ENCODE measurements at places on chromosomes 2 and 18.

DNA sequence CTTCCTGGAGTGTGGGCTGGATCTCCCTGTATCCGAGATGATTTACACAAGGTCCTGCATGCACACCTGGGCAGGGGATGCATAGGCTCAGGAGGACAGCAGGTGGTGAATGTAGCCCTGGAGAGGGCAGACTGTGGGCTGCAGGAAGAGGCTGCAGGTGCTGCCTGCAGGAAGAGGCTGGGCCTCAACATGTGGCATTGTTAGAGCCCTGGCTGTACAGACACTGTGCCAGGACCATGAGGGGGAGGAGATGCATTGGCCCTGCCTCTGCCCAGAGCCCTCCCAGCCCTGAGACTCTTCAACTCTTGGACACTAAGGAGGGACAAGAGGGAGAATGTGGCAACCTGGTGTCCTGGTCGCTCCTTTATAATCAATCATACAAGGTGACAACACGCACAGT, 392.8 kb downstream of the TNS1 start:
- DNase-seq = no peak

GRCh38 chr2:59177748-59178147, 936.6 kb upstream of the FANCL start:
- no peak for DNase-seq

GRCh38 chr2:146873646-146874259, 971.1 kb upstream of the ACVR2A start:
- no peak for DNase-seq

GRCh38 chr18:75531212-75531850, 103.8 kb upstream of the SMIM21 start:
- no peak for DNase-seq

DNA sequence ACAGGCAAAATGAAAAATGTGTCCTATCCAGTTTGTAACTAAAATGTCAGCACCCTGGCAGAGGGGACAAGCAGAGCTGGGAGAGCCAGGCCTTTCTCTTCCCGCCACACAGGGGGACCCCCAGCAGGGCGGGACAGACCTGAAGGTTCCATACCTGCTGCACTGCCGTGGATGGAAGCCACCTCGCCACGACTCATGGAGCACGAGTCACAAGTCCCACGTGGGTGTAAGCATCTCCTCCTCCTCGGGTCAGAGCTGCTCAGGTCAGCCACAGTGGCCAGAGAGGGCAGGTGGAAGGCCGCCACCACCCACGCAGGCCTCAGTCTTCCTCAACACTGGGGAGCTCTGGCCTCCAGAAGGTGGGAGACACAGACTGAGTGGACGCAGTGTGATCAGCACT, 21.0 kb downstream of the C1QL2 start:
- DNase-seq = no peak

DNA sequence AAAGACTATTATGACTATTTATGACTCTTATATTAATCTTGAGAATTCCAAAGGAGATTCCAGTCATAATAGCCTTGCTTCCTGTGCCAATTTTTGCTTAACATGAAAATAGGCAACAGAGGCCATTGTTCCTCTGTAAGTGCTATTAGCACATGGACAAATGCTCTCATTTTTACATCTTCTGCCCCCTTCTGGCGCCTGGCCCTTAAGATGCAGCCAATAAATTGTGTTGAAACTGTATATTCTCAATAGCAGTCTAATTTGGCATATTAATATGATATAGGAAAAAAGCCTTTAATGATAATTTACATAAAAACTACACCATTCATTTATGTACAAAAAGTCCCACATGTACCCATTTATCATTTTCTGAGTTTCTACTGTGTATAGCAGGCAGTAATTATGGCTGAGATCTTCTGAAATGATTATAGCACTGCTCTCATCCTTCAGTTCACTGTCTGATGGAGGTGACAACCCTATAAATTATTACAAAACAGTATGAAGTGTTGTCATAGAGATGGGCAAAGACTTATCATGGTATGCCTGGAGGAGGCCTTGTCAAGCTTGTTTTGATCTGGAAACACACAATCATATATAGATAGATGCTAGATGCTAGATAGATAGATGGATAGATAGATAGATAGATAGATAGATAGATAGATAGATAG, 613.3 kb downstream of the TSN start:
- DNase-seq = no peak

GRCh38 chr2:20172273-20173055, 52.5 kb downstream of the SDC1 start:
- DNase-seq = no peak

DNA sequence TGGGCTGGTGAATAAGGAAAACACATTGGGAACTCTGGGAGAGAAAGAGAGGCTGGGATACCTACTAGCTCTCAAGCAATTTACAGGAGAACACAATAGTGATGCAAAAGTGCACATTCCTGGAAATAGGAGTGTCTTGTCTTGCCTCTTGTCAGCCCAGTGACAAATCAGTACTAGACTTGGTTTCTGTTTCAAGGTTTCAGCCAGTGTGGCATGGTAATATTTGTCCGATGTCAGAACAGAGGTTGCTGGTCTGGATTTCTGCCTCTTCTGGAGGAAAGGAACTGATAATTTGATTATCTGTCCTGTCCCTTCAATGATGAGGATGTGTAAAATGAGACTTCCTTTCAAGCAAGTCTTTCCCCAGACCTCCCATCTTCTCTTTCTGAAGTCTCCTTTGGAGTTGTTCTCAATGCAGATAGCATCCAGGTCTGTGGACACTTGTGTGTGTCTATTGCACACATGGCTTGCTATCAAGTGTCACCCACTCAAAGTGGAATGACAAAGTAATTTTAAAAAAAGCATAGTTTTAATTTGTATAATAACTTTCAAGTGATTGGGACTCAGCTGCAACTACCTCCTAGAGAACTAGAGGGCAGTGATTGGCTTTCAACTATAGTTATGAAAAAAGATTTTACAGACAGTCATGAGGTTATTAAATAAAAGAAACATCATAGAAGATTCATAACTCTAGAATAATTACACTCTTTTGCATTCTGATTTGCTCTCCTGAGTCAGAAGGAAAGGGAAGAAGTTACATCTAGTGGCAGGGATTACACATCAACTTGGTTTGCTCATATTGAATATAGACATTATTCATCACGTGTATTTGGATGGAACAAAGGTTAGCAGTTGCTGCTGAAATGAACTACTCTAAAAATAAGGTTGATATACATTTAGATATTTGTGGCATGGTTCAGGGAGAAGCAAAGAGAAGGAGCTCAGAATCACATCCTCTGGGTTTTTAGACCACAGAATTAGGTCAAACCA, 4.5 kb downstream of the GPR39 start:
- DNase-seq = no peak

DNA sequence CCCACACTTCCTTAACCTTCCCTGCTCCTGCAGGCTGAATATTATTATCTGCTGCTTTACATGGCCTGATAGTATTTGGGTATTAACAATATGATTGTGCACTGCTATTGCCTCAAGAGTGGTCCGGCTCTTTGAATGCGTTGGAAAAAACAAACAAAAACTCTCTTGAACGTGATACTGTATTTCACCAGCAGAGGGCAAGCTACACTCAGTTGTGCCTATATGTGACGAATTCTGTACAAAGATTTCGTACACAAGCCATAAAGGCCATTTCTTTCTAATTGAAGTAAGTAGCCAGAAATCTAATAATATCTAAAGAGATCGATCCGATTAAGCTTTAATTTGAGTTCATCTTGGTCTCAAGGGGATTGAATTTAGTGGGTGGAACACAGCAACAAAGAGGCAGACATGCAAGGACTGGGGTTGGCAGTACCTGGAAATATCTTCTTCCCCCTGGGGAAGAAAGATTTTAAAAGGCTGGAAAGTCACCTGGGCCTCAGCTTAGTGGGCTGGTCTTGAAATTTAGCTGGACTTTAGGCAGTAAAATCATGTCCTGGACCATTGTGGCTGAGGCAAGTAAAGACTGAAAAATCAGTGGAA, 49.3 kb upstream of the RAB6D start:
- peak; percentile 54 for DNase-seq
